ENCODE measurements at places on chromosomes 4 and X.

- DNase-seq = no peak
These were observed 116.6 kb downstream of the SH2D1A start for GRCh38 chrX:124462931-124463330.

DNA sequence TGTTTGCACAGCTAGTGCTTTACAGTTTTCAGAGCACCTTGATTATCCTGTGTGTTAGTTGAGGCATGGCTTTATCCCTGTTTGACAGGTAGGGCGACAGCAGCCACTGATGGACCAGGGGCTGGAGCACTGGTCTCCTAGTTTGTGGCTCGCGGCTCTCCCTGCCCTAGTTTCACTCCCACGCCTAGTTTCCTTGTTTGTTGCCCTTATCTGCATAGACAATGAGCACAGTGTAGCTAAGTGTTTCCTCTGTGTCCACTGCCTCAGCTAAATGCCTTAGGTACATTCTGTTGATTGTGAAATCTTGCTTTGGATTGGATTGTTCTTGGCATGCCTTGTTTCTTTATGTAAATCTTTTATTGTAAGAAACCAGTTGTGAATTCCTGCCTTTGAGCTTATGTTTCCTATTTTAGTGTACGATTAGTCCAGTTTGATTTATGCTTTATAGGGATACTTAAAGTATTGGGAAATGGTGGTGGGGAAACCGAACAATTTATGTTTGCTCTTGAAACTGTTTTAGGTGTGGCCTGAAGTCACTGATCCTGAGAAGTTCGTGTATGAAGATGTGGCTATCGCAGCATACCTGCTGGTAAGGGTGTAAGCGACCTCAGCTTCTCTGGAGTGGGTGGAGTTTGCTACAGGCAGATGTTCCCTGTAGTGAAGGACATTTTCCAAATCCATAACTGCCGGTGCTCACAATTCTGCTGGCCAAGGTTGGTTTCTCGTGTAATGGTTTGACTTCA is 11.0 kb downstream of the TRMT44 start:
- DNase-seq = no peak

- DNase-seq = no peak
These were observed 15.1 kb downstream of the RAI2 start for GRCh38 chrX:17846045-17846444.

DNA sequence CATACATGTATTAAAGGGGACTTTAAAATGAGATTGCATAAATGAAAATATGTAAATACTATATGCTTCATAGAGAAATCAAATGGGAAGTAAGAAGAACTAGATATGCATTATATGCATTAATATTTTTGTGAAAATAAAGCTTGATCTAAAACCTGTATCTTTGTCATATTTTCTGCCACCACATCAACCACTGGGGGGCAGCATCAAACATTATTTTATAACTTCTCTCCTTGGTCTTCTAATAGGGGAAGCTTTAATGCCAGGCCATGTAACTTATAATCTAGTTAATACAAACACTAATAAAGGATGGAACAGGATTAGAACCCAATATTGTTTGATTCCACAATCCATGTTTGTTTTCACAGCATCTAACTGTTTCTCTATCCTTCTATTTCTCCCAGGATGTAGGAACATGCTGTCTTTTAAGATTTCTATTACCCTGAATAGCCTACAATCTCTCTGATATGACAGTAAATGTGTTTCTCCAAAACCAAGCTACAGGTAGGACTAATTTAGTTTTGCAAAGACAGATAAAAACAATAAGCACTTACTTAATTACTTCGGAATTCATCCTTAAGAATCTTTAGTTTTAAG is 10.0 kb downstream of the QRFPR start:
- peak; percentile 58 for DNase-seq

GRCh38 chr4:147779451-147779850 is 47.6 kb downstream of the ARHGAP10 start:
- no peak for DNase-seq

DNA sequence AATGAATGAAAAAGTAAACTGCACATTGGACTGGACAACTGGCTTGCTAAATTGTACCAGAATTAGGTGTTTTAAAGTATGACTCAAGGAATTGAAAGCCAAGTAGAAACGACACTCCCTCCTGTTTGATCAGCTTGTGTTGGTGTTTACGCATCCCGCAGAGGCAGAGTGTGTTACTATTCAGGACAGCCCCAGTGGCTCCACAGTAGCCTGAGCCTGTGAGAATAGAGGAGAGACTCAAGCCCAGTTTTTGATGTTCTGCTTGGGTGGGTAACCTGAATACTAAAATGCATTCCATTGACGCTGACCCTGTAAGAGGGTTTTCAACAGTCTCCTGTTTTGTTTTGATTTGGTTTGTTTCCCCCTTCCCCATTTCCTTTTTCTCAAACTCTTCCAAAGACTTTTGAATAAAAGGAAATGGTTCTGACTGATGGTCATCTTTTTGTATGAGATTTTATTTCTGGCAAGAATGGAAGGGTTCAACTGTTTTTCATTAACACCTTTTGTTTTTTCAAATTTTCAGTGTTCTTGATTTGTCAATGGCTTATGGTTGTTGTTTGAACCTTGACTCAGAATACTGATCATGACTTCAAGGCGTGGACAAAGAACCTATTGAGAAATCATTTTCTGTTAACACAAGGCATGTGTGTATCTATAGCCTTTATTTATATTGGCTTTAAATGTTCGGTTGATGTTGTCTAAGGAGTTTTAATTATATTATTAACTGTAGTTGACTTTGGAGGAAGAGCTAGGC is 10.2 kb downstream of the ADGRL3 start:
- peak; percentile 83 for DNase-seq
